Thymus (tissue), 14 donors: ENCODE measurements at places on chromosomes 2 and 18. TPM values are rescaled to one million over a fixed set of nuclear protein-coding genes. Genes with fewer than 3 reads are reported as not detected.

VIT gene
- 0.19 TPM for total RNA-seq

NCKAP5 gene
- total RNA-seq: 2.0 TPM

TFCP2L1 gene
- total RNA-seq: 0.80 TPM

CLEC4F gene
- 0.09 TPM for total RNA-seq

GREB1 gene
- total RNA-seq: 0.24 TPM

AMER3 gene
- total RNA-seq: under 0.01 TPM

CABLES1 gene
- 5.1 TPM for total RNA-seq

ANKRD23 gene
- 3.4 TPM for total RNA-seq

HNMT gene
- total RNA-seq: 16.6 TPM

SERPINB10 gene
- total RNA-seq: 1.7 TPM

SNED1 gene
- total RNA-seq: 7.1 TPM

HOXD3 gene
- total RNA-seq: 0.28 TPM

ALPG gene
- 0.24 TPM for total RNA-seq

DNA sequence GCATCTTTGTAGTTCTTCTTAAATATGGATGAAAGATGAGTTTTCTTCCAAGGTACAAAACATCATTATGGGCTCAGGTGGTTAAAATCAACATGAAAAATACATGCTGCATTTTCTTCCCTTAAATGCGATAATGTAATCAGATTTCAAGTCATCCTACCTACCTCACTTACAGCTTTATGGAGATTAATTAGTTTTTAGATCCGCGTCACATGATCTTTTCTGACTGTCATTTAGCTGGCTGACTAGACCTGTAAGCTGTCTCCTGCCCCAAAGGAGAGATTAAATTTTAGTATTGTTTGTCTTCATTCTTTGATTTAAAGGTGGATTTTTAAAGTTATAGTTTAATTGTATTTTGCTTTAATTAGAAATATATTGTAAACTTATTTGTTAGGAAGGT is 678.0 kb upstream of the ZEB2 start:
- no peak for DNase-seq

GRCh38 chr2:81250270-81250669 is 945.7 kb upstream of the LRRTM1 start:
- DNase-seq: no peak

- no peak for DNase-seq
These were observed 79.8 kb downstream of the DOK6 start for GRCh38 chr18:69480460-69480859.

DNA sequence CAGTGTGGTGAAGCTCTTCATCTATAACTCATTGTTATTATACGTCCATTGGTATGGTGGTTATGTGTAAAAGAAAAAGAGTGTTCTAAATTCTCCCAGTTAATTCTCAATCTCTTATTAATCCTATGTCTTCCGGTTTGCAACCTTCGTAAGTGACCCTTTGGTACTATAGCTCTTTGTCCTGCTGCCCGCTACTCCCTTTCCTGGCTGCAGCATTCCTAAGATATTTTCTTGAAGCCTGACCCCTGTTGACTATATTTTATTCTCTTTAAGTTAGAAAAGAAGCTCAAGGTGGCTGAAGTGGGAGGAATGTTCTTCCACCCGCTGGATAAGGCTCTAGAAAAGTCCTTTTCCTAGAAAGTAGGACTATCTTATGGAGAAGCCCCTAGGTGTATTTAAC is 684.8 kb downstream of the SOCS6 start:
- DNase-seq: no peak

DNA sequence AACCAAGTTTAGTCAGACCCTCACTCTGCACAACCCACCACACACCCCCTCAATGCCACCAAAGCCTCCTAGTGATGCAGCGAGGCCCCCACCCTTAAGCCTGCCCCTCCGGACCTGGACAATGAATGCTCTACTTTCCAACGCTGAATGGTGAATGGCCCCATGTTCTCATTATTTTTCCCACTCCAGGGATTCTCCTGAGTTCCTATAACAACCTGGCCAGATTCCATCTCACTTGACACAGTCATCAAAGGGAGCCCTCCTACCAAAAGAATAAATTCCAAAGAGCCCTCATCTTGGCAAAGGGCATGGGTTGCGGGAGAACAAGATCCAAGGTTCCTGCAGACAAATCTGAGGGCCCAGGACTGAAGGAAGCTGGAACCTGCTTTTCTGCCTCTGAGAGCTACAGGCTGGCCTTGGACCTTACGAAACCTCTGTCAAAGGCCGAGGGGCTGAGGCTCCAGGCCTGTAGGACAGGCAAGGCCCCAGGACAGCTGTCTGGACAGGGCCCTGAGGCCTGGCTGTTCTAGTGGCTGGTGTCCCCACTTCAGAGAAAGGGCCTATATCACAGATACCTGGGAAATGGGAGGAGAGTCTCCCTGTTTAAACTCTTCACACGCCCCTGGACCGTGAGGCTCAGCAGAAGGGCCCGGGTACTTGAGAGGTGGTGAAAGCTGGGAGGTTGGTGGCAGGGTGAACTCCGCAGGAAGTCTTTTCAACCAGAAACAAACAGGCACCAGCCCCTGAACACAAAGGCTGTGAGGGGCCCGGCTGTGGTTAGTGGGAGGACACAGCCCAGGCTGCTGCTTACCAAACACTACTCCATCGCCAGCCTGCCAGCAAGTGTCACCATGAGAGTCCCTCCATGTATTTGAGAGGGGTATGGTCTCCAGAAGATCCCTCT is 27.3 kb downstream of the SFXN5 start:
- DNase-seq: peak; percentile 81

- DNase-seq: no peak
These were observed 28.7 kb upstream of the MFSD6 start for GRCh38 chr2:190379249-190379964.

DNA sequence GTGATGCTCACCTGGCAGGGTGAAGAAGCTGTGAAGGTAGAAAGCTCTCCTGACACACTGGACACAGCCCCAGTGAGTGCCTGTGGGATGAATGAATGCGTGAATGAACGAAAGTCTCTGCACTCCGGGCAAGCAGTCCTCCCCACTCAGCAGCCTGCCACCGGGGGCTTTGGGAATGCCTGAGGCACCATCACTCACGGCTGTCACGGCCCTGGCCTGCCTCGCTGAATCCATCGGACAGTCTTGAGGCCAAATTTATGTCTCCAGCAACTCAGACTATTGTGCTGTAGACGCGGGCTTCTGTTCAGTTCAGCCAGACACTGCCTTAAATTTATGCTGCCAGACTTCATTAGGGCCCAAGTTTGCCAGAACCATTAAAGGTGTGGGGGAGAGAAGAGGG is 62.9 kb upstream of the TEX51 start:
- DNase-seq: no peak

DNA sequence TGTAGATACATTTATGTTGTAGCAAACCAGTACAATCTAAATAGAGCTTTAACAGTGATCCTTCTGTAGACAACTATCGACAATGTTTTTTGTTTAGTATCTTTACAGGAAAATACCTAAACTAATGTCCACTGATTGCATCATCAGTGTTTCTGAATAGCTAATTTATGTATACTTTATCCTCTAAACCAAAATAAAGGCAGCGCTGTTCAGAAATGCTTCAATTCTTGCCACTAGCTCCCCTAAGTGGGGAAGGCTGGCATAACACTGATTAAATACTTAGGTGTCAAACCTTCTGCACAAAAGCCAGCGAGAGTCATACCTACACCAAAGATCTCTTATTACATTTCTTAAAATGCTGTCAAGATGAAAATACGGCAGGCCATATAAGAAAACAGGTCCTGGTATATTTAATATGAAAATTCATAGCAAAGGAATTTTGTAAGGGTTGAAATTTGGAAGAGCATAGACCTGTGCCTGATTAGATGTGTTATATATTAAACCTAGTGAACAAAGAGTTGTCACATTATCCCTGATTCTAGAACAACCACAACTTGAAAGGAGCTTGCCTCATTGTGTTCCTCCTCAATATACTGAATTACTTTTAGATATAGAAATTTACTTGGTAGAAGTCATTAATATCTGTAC is 1693.4 kb upstream of the SLC39A10 start:
- no peak for DNase-seq

DNA sequence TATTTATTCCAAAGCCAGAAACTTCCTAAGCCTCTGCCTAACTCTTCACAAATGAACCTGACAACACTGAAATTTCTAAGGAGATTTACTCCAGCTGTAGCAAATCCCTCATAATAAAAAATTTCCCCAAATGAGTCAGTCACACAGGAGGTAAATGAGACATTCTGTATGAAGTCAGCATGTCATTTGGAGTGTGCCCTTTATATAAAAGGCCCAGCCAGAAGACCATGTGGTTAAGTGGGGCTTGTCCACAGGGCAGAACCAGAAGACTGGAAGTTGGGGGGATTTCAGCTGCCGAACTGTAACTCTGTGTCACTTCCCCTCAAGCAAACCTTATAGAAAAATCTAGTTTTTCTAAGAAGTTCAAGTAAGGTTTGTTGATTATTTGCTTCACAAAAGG is 30.2 kb downstream of the NRP2 start:
- no peak for DNase-seq

GRCh38 chr2:58508006-58508405 is 266.9 kb upstream of the FANCL start:
- DNase-seq: no peak

- DNase-seq: no peak
These were observed 266.3 kb downstream of the MREG start for GRCh38 chr2:215746887-215747615.

DNA sequence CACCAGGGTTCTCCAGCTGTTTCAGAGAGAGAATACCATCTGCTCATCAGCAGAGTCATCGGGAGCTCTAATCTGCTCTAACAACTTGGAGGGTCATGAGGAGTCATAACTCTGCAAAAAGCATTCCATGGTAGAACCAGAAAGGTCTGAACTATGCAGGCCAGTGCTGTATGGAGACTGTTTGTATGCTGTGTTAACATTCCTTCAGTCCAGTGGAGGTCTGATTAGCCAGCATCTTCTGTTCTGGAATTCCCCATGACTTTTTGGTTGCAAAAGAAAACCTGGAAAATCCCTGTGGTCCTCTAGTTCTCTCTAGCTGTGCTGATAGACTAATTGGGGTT is 9.4 kb upstream of the ITGB6 start:
- DNase-seq: no peak

DNA sequence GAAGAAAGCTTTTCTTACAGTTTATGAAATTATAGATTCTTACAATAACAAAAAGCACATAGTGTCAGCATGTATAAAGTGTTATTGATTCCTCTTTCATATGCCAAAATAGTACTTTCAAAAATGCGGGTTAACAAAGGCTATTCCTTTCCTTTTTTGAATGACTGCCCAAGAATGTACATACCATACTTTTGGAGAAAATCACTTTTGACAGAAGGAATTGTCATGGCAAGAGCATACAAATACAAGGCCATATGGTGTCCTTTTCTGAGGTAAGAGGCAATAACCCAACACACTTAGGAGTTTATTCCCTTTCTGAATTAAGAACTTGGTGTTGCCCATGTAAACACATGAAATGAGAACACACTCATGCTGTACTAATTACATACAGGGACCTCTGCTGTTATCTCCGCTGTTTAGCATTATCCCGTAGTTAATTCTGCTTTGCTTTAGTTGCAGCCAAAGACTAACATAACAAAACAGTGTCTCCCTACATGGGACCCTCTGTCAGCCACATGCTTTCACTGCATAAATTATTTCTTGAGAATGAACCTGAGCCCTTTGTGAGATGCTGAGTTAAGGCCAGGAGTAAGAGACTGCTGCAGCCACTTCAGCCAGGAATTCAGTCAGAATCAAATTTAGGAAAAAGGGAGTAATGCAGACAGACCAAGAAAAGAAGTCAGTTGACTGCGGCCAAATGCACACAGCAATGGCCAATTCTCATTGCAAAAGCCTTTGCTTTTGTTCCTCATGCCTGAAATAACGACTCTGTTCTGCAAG is 67.0 kb downstream of the CDH2 start:
- DNase-seq: no peak

GRCh38 chr18:70848329-70848728 is 559.5 kb downstream of the SOCS6 start:
- DNase-seq: no peak

GRCh38 chr2:178269438-178270224 is 75.3 kb downstream of the OSBPL6 start:
- no peak for DNase-seq

DNA sequence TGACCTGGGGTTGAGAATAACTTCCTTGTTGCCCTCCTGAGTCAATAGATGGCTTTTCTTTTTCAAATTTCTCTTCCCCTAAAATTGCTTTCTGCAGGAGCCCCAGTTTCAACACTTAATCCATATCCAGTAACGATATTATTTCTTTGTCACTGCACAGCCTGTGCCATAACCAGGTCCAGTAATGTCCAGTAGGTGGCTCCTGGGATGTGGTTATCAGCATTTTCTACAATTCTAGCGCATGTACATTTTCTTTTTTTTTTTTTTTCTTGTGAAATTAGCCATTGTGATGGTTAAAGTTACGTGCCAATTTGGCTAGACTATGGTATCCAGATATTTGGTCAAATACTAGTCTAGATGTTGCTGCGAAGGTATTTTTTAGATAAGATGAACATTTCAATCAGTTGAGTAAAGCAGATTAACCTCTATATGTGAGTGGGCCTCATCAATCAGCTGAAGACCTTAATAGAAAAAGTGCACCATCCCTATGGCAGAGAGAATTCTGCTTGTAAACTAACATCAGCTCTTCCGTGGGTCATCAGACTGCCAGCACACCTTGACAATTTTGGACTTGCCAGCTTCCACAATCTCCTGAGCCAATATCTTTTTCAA is 72.9 kb upstream of the SCG2 start:
- no peak for DNase-seq

- DNase-seq: no peak
These were observed 319.8 kb downstream of the RND3 start for GRCh38 chr2:150167711-150168110.

GRCh38 chr2:102304268-102304667 is 7.1 kb upstream of the IL1RL1 start:
- no peak for DNase-seq

- no peak for DNase-seq
These were observed 40.1 kb downstream of the GPD2 start for GRCh38 chr2:156476021-156476849.

GRCh38 chr2:231235217-231235616 is 36.8 kb downstream of the ARMC9 start:
- DNase-seq: no peak

GRCh38 chr2:223820549-223820948 is 16.8 kb downstream of the AP1S3 start:
- DNase-seq: no peak

- DNase-seq: no peak
These were observed 12.6 kb upstream of the GULP1 start for GRCh38 chr2:188279093-188279445.

- DNase-seq: no peak
These were observed 85.6 kb downstream of the INPP5D start for GRCh38 chr2:233145726-233146125.
